Uterine smooth muscle cell (primary cell): ENCODE measurements at places on chromosomes 1 and 21. TPM values are rescaled to one million over a fixed set of nuclear protein-coding genes. Genes with fewer than 3 reads are reported as not detected.

Gene GRIK3
- total RNA-seq, result not detected in 2 replicates

Gene RHEX
- total RNA-seq, result not detected in 2 replicates

Gene NBPF20
- 4.2 and 6.1 TPM in 2 replicates for total RNA-seq

Gene PROK1
- total RNA-seq, result not detected in 2 replicates

Gene LRIF1
- 14.8 and 16.4 TPM in 2 replicates for total RNA-seq

Gene LIN28A
- not detected in 2 replicates for total RNA-seq

Gene TPTE
- total RNA-seq, result not detected in 2 replicates

Gene TNFSF4
- total RNA-seq, result 0.66 and 1.9 TPM in 2 replicates
